Cardiac muscle cell (in vitro differentiated cells and primary cell): ENCODE measurements at places on chromosomes 7 and 10. TPM values are rescaled to one million over a fixed set of nuclear protein-coding genes. Genes with fewer than 3 reads are reported as not detected.

DNA sequence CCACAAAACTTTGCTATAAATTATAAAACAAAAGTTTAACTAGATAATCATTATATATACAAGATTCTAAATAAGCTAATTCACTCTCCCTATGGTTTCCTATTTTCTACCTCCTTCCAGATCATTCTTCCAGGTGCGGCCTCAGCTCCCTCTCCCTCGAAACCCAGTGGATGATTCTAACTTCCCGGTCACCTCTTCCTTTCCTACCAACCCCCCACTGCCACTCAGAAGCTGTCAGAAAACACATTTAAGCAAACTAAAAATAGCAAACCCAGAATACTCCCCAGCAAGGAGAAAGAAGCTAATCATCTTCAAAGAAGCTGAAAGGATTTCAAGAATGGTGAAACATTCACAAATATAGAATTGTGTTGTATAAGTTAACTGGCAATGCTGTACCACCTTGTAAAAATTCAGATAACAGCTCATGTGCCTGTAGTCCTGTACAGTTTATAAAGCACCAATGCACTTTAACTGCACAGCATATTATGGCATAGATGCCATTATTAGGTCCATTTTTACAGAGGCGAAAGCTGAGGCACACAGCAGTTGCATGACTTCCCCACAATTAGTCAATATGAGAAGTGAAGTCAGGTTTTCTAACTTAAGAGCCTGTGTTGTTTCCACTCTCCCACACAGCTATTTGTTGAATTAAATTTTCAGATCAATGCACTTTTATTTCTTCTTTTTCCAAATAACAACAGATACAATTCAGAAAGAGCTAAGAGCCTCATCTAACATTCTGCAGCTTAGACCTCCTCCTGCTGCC lies 13.7 kb upstream of the DNTT start:
- peaks cover 33% of the 10 kb centered on the region for H3K4me1 ChIP-seq
- no peak for DNase-seq
- H3K36me3 ChIP-seq = no peaks in the 10 kb centered on the region
- no peaks in the 10 kb centered on the region for H3K27me3 ChIP-seq
- H3K27ac ChIP-seq = peak overlapping the region; percentile 80

Gene ANKRD7
- 0.80 TPM in 1 of 2 replicates, not detected in the other for total RNA-seq

- H3K4me3 ChIP-seq = no peak overlapping the region
- no peak overlapping the region for H3K27ac ChIP-seq
- DNase-seq = no peak
- H3K4me1 ChIP-seq = peaks cover 37% of the 10 kb centered on the region
These were observed 5.2 kb downstream of the ADCY1 start for GRCh38 chr7:45579391-45579801.

DNA sequence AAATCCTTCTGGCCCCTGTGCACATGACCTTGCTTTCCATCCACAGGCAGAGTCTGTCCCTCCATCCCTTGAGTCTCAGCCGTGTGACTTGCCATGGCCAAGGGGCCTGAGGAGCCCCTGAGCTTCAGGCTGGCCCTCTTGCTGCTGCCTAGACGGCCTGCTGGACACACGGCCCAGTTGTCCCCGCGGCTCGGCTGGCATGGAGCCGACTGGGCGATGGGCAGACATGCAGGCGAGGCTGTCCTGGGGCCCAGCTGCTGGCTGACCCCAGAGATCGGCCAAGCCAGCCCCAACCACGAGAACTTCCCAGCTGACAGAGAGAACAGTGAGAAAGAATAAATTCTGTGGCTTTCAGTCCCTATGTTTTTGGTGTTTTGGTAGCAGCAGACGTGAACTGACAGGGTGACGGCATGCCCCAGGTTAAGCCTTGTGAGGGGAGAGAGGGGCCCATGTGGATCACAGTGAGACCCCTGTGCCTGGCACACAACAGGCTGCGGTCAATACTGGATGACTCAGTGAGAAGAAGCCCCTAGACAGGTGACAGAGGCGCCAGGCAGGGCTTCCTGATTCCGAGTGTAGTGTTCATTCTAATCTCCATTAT lies 11.7 kb downstream of the PRKAG2 start:
- H3K4me1 ChIP-seq = no peaks in the 10 kb centered on the region
- H3K4me3 ChIP-seq = no peak overlapping the region
- H3K27ac ChIP-seq = no peak overlapping the region
- DNase-seq = no peak

DNA sequence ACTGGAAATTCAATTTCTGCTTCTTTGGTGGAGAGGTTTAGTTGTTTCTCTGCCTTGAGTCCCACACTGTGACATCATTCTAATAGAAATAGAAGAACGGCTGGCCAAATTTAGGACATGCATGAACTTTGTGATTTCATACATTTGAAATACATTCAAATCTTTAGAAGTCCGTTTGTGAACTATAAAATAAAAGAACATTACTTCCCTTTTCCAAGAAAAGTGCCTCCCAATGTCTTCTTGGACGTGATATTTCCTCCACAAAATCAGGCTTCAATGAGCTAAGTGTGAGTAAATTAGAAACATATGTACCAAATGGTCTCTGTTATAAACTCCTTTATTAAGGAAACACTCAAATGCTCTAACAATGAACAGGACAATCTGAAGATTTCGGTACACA lies 314.5 kb upstream of the AKR1E2 start:
- H3K27me3 ChIP-seq = no peaks in the 10 kb centered on the region
- no peak overlapping the region for H3K27ac ChIP-seq
- no peak overlapping the region for H3K4me3 ChIP-seq

Gene BTBD16
- 0.09 TPM in 1 of 2 replicates, not detected in the other for total RNA-seq

Gene CALHM1
- 0.11 TPM in 1 of 2 replicates, not detected in the other for total RNA-seq

DNA sequence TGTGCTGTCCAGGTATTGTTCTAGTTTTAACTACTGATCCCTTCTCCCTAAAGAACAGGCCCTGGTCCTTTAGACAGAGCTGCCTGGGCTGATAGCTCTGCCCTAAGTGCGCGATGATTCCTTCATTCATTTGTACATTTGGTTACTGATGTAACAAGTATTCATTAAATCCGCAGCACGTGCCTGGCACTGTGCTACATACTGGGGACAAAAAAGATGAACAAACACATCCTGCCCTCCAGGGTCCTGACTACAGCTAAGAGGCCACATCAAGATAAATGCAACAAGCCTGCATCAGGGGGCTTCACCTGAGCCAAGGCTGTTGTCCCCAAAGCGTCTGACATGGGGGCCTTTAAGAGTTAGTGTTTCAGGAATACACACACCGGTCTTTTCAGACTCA lies 99.0 kb upstream of the PODXL start:
- peaks cover 7% of the 10 kb centered on the region for H3K4me1 ChIP-seq
- no peak overlapping the region for H3K27ac ChIP-seq
- H3K4me3 ChIP-seq = no peak overlapping the region
- no peaks in the 10 kb centered on the region for H3K36me3 ChIP-seq
- DNase-seq = no peak
- no peaks in the 10 kb centered on the region for H3K27me3 ChIP-seq
